Activated CD4-positive, alpha-beta memory T cell treated with anti-CD3 and anti-CD28 coated beads, Interleukin-2, amount 10 ng/mL, durations not matched to agents 7 days and 5 days (primary cell): ENCODE measurements at places on chromosomes 3 and 15.

- DNase-seq: no peak
Observed at GRCh38 chr3:197775317-197775716, 15.7 kb upstream of the LRCH3 start.

DNA sequence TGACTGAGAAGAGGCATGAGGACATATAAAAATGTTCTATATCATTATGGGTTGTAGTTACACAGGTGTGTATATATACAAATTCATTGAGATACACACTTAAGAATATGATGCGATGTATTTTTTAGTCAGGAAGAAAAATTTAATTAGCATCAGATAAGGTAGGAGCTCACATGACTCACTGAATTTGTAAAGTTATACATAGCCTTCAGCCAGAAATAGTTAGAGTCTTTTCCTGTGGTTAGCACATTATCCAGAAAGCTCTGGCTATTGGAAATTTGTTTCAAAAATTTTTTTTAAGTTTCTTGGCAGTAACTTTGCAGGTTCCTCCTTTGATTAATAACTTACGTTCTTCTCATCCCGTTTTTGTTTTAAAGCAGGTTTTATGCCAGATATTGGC, 88.6 kb downstream of the STT3B start:
- DNase-seq: no peak

DNA sequence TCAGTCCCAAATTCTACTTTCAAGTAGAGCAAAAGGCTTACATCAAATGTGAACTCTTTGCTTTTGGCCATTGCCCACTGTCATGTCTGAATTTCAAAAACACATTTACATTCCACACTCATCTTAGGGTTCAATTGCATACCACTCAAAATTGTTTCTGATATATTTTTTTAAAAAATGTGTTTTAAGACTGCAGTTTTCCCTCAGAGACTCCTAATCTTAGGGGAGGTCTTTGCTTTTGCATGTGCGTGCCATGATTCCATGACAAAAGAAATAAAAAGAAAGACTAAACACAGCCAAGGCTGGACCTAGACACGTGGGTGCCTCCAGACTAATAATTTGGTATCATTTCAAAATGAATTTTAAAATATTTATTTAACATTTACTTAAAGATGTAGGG, 396.8 kb upstream of the RASGRP1 start:
- DNase-seq: no peak

DNA sequence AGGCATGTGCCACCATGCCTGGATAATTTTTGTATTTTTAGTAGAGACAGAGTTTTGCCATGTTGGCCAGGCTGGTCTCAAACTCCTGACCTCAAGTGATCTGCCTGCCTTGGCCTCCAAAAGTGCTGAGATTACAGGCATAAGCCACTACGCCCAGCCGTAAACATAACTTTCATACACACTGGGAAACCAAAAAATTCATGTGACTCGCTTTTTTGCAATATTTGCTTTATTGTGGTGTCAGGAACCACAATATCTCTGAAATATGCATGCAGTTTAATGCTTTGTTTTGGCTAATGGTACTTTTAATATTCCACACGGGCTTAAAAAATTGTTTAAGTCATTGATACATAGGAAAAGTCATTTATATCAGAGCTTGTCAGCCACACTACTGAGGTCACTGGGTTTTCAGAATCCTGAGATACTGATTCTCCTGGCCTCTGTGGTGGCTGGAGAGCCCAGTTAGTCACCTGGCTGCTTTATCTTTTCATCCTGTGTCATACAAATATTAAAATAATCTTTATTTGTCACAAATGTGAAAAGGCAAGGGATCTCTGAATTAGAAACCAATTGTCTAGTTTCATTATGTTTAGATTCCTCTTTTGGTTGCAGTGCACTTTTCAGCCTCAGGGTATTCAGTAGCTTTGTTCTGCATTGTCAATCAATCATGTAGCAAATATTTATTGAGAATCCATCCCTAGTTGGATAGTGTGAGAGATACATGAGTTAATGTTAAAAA, 10.0 kb downstream of the TMEM62 start:
- DNase-seq: no peak

DNA sequence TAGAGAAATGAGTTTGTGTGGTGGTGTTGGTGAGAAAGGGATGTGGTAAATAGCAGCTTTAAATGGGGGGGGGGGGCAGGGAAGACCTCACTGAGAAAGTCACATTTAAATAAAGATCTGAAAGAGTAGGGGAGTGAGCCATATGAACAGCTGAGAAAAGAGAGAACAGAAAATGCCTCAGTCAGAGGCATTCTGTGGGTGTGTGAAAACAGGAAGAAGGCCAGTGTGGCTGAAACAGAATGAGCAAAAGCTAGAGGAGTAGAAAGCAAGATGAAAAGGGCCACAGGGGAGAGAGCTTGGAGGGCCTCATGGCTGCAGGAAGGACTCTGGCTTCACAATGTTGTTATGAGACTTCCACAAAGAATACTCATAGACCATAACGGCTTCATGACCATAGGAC, 783.3 kb downstream of the ZPLD1 start:
- no peak for DNase-seq

DNA sequence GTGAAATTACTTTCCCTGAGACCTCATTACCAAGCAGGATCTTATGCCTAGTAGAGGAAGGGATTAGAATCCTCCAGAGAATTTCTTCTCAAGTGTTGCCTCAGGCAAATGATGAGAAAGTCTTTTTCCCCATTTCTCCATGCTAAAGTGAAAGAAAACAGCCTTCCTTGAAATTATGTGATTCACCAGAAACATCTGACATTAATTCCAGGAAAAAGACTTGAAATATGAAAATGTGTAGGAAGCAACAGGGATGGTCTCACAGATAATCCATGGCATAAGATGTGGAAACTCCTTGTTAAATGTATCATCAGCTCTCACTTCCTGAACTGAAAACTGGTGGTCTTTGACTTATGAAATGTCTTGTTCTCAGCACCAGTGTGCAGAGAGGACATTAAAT, 17.9 kb upstream of the ABI3BP start:
- DNase-seq: no peak

GRCh38 chr3:162390891-162391290, 894.3 kb downstream of the OTOL1 start:
- no peak for DNase-seq

DNA sequence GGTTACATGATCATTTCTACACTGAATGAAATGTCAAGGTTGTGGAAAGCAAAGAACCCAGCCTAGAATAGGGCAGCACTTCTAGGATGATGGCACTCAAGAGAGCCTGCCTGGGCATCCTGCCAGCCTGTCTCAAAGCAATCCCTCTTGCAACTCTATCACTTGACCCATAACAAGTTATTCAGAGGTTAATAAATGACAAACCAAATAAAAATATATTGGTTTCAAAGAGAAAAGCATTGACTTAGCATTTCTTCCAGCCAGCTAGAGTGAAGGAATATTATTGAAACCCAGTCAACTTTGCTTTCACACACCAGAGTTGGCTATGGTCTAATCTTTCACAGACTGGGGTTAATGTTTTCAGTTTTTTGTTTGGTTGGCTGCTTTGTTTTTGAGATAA, 214.6 kb upstream of the UBE2E2 start:
- no peak for DNase-seq

- DNase-seq: no peak
Observed at GRCh38 chr3:64651741-64652241, 36.0 kb downstream of the ADAMTS9 start.

GRCh38 chr3:49302613-49303012, 25.6 kb upstream of the C3orf62 start:
- no peak for DNase-seq

GRCh38 chr3:13192471-13193213, 119.4 kb upstream of the IQSEC1 start:
- DNase-seq: no peak
